Activated naive CD4-positive, alpha-beta T cell treated with anti-CD3 and anti-CD28 coated beads, Interleukin-2, amount 50 U/mL, for 16 hours (primary cell): ENCODE measurements at places on chromosomes 2 and 18.

GRCh38 chr2:43129676-43130547, 96.5 kb downstream of the ZFP36L2 start:
- no peak for DNase-seq

DNA sequence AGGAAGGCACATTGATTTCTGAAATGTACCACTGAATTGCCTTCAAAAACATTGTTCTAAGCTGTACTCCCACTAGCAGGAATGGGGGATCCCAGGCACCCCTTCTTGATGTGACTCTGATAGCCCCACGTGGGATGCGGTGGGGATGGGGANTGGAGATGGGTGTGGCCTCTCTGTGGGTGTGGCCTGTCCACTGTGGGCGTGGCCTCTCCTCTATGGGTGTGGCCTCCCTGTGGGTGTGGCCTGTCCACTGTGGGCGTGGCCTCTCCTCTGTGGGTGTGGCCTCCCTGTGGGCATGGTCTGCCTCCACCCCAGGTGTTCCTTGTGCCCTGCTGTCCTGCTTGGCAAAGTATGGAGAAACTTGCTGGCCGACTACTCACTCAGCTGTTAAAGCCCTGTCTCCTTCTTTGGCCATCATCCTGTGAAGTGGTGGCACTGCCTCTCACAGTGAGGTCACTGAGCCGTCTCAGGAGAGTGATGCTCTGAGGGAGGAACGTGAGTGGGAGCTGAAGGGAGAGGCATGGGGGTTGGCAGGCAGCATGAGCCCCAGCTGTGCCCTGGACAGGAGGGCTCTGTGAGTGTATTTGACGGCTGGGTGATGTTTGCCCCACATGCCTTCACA, 6.7 kb upstream of the PARD6G start:
- no peak for DNase-seq

DNA sequence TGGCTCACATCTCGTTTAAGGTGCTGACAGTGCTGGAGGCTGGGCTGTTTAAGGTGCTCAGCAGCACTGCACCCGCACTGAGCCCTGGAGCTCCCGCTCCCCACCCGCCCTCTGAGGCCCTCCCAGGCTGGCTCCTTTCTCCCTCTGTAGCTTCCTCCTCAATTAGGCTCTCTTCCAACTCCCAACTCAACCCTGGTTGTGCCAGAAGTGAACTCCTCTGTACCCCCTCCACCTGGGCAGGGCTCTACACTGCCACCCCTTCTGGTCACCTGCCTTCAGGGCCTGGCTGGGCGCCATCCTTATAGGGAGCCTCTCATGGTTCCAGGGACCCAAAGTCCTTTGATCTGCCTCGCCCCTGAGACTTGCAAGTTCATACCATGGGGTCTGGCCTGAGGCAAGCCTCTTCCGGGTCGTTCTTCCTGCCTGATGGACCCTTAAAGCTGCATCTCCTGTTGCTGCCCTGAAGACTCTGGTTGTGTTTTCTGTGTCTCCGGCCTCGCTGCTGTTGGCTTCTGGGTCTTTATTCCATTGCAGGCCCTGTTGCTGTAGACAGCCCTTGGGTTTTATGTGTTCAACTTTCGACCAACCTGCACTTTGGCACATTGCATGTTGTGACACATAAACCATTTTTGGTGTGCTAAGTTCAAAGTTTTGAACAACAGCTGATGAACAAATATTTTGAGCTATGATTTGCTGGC, 199.6 kb downstream of the LDLRAD4 start:
- DNase-seq = no peak

DNA sequence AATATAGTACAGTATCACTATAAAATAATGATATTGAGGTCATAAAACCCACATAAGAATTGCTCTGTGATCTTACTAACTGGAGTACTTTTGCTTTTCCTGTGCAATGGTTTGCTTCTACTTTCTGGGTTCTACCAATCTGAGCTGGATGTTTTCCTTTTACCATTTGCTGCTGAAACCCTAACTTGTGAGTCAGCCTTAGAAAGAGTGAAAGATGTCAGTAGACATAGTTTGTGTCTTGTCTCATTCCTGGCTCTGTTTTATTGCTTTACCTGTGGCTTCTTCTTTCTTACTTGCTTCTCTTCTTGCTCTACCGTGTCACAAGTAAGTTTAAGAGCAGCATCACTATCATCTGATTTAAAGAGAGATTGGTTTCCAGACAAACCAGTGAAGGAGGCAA, 61.0 kb downstream of the MBD2 start:
- DNase-seq = no peak
